Mammary epithelial cell (primary cell): ENCODE measurements at places on chromosomes 13 and 19. TPM values are rescaled to one million over a fixed set of nuclear protein-coding genes. Genes with fewer than 3 reads are reported as not detected.

Gene TMEM238
- 11.8 and 13.6 TPM in 2 replicates for total RNA-seq

Gene GIPC3
- total RNA-seq: not detected

Gene CBLC
- 51.2 and 53.0 TPM in 2 replicates for total RNA-seq

Gene ZNF627
- 18.5 TPM for total RNA-seq

Gene ADAMTS10
- 0.67 TPM for total RNA-seq

Gene FSD1
- total RNA-seq: 4.0 and 7.8 TPM in 2 replicates
